ENCODE measurements at places on chromosomes 5 and 9.

- DNase-seq: no peak
Observed at GRCh38 chr5:39947657-39948056, 522.9 kb upstream of the DAB2 start.

- no peak for DNase-seq
Observed at GRCh38 chr9:124210697-124211096, 47.1 kb upstream of the NEK6 start.

GRCh38 chr9:18920141-18921084 is 112.6 kb downstream of the SAXO1 start:
- DNase-seq: no peak

- DNase-seq: no peak
Observed at GRCh38 chr9:96029722-96030530, 154.4 kb downstream of the ERCC6L2 start.

GRCh38 chr9:98192503-98193335 is at the start of gene CORO2A:
CORO2A (minus strand) TSS chr9:98192637; CDS start chr9:98157660, 34,977 bp downstream.
- peak; percentile 90 for DNase-seq

- DNase-seq: no peak
Observed at GRCh38 chr5:2996248-2996647, 244.8 kb upstream of the IRX2 start.

GRCh38 chr5:33810491-33811120 is 81.2 kb downstream of the ADAMTS12 start:
- DNase-seq: no peak

- no peak for DNase-seq
Observed at GRCh38 chr9:113990570-113990907, 87.6 kb downstream of the AMBP start.

DNA sequence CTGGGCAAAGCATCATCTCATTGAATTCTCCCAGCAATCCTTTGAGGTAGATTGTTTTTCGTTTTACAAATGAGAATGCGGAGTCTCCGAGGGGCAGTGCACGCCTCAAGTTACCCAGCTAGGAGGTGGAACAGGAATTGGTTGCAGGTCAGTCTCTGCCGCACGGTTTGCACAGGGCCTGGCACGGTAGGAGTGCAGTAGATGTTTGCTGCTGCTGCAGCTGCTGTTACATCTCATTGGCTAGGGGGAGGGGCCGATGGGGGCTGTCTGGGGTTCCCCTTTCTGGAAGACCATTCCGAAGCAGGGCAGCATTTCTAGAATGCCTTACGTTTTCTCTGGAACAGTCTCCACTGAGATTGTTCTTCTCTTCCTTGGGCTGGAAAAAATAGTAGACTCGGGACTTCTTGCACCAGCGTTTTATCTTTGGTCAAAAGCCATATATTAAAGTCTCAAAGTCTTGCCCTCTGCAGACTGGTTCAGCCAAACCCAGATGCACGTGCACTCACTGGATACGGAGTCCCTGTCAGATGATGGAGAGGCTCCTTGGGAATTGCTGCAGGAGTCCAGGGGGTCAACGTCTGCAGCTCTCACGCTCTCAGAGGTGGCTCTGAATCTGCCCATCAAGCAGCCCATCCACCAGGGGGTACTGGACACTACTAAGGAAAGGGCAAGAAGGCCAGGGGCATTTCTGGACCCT is 1.2 kb downstream of the USP20 start:
- peak; percentile 63 for DNase-seq

- no peak for DNase-seq
Observed at GRCh38 chr5:377326-377981, 55.9 kb downstream of the AHRR start.

- DNase-seq: peak; percentile 10
Observed at GRCh38 chr9:69877852-69878514, 57.4 kb downstream of the CFAP95 start.

DNA sequence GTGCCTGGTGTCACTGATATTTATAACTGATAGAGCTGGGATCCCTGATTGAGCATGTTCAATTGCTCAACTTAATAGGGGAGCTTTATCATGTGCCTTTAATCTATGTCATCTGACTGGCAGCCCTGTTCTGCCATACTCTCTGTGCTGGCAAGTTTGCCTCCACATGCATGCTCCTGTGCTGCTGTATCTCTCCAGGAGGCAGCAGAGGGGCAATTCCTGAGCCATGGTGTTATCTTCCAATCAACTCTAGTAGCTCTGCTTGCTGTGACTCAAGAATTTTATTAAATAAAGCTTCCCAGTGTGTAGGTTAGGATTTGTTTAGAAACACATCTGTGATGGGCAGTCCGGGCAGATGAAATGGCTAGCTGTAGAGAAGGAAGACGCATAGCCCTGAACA is 642.0 kb downstream of the KIF4B start:
- DNase-seq: no peak

DNA sequence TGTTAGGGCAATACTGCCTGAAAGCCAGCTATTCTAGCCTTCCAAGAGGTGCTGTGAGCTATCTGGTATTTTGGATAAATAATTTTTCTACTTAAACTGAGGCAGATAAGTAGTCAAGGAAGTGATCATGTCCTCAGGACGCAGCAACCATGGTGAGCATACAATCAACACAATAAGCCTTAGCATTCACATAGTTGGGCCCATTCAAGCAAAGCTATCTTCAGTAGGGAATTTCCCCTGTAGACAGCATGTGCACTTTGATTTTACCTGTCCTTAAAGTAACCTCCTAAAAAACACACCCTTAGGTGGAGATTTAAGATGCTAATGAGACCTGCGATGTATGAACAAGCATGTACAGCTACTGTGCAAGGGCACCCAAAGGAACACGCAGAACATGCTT is 76.2 kb upstream of the HCN1 start:
- no peak for DNase-seq

Data from K562 (cell line).